ENCODE measurements at places on chromosomes 2 and 18.

DNA sequence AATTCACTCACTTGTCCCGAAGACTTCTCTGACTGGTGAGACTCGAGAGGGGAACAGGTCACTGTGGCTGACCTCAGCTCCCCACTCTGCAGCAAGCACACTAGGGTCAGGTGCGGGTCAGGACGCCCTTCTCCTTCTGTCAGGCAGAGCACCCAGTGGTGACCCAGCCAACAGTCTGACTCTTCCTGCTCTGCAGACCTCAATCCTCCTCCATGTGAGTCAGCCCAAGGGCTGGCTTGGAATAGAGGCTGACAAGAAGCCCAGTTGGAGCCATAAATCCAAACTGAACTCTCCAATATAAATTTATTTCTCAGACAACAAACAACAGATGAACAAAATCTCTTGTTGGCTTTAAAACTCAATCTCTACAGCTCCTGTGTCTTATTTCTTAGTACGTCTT lies 253.1 kb downstream of the SH3BP4 start:
- no peak for DNase-seq

- DNase-seq, result no peak
These were observed 53.3 kb upstream of the TRIB2 start for GRCh38 chr2:12663306-12664037.

- no peak for DNase-seq
These were observed 31.0 kb upstream of the ZEB2 start for GRCh38 chr2:144550911-144551310.

DNA sequence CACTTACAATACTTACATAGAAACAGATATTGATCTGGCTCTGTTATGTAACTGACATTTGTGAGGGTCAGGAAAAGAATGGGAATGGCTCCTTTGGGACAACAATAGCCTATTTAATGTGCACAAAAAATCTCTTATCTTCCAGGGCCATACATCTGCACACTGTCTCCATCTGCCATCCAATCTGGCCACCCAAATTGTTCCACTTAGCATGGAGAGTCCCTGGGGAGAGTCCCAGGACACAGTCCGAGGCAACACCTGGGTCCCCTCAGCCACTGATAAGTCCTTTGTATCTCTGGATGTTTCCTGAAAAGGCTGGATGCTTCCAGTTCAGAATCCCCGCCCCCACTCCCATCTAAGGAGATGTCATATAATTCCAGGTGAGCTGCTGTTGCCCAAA lies 274.2 kb upstream of the NCKAP5 start:
- no peak for DNase-seq

DNA sequence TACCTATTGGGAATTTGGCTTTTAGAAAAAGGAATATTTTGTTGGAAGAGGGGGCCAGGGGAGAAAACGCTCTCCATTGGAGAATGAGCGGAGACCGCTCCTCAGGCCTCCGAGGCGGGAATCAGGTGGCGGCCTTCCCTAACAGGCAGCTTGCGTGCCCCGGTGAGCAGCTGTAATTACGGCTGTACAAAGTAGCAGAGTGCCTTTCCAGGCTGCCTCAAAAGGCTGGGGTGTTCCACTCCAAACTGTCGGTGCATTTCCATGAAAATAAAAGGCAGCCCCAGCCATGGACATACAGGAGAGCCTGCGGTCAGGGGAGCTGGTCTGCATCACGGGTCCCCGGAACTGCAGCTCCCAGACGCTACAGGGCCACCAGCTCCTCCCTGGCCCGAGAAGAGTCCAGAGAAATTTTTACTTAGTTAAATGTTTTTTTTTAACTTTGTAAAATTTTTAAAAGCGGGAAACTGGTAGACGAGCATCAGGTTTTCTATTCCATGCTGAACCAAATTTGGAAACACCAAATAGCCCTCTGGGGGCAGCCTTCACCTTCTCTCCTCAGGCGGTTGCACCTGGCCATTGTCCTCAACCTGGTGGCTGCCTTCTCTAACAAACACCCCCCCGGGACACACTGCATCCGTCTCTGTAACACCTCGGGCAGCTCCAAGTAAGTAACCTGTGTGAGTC lies 209.3 kb upstream of the SALL3 start:
- no peak for DNase-seq

- no peak for DNase-seq
These were observed 149.7 kb downstream of the HNMT start for GRCh38 chr2:138113871-138114525.

DNA sequence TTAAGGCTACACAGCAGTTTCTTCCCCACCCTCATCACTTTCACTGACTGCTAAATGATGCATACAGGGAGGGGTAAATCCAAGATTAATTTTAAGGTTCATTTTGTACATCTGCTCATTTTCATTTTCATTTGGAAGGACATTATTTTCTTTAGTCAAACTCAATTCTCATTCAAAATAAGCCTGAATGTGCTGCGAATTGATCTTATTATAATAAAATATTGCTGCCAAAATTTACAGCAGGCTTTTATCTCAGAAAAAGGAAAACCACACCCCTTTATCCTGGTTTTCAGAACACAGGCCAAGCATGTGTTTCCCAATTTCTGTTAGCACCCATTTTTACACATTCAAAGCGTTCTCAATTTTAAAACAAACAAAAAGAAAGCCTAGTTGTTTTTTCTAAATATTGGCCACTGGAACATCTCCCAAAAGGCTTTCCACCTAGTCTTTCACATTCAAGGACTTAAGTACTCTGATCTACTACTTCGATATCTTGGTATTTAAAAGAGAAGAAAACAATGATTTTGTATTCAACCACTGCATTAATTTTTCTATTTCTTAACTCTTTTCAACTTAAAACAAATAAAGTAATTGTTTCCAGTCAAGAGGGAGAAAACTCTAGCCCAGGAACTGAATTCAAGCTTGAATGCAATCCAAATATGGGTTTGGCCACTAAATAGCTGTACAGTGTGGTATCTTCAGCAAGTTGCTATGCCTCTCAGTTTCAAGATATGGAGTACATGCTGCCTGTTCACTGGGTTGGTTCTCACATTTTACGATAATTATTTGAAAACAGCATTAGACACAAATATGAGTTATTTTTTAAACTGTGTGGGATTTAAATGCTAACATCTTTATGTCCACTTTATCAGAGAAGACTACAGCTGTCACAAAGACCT lies 52.5 kb downstream of the CDH2 start:
- no peak for DNase-seq

DNA sequence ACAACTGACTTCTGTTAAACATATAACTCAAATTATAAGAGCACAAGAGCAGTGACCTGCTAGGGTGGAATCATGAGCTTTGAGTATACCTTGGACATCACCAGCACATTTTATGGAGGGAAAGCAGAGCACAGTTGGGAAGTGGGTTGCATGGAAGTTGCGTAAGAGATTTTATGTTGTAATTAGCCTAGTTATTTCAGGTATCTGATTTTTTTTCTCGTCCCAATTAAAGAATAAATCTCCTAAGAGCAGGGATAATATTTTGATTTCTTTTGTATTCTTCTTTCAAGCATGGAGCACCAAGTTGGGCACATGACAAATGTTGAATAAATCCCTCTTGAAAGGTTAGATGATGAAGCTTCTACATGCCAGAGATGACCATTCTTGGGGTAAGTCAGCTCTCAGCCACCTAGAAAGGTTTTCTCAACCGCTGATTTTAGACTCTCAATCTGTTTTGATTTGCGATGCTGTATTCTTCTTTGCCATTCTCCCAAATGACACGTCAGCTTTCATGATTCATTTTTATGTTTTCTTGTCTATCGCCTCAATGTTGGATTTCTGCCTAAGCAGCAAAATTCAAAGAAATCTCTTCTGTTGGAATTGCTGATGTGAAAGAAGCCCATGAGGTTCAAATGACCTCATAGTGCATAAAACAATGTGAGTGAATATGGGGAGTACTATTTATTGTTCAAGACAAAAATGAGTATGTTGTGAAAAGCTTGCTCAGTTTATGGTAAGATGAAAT lies 15.3 kb upstream of the FN1 start:
- DNase-seq, result no peak

DNA sequence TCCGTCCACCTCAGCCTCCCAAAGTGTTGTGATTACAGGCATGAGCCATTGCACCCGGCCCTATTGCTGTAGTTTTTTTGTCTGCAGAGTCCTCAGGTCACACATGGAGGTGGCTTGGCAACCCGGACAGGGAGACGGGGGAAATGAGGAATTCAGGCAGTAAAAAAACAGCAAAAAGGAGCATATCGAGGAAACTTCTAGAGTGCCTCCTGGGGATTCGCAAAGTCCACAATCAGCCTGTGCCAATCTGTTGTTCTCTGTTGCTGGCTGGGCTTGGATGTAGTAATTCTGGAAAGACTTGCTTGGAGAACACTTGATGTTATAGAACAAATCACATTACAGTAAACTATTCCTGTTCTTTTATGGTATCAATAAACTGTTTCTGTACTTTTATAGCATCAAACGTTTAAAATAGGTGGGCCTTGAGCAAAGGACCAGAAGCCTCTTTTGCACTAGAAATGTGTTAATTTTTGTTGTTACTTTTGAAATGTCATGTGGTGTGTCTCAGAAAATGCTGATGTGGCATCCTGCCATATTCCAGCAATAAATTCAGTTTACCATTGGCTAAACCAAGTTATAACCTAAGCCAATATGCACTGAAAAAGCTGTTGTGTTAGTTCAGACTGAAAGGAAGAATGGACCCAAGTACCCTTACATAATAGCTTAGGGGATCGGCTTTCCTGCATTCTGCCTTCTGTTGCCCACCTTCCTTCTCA lies 14.4 kb downstream of the ELAC1 start:
- DNase-seq, result no peak

DNA sequence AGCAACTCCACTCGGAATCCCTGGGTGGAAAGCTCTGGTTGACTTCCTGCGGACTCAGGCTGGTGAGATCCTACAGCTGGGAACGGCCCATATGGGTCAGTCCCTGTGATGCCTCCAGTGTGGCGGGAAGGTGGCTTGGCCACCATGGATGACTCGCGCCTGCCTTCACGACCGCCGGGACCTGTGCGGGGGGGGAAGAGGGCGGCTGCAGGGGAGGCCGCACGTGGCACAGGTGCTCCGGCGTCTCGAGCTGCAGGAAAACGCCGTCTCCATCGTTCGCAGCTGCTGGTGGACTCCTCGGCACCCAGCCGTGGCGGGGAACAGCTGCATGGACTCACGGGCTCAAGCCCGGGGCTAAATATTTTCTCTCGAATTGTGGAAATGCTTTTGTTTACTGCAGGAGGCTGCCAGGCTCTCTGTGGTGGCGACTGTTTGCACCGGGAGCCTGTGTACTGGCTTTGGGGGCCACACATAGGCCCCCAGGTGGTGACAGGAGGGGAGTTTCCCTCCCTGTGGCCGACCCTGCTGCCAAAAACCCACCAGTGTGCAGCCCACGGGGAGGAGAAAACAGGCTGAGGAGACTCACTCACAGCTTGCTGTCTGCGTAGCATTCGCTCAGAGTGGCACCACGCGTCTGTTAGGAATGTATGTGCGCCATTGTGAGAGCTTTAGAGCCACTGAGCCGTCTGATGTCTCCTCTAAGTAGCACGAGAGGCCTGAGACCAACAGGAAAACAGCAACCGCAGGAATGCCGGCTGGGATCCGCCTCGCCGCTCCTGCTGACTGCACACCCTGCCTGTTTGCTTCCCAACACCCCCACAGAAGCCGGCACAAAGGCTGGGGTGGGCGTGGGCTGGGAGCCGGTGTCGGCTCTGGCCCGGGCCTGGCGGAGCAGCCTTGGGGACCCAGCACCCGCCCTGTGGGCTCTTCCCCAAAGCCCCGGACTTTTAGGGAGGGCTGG lies 89.2 kb downstream of the NFATC1 start:
- DNase-seq, result peak; percentile 90

DNA sequence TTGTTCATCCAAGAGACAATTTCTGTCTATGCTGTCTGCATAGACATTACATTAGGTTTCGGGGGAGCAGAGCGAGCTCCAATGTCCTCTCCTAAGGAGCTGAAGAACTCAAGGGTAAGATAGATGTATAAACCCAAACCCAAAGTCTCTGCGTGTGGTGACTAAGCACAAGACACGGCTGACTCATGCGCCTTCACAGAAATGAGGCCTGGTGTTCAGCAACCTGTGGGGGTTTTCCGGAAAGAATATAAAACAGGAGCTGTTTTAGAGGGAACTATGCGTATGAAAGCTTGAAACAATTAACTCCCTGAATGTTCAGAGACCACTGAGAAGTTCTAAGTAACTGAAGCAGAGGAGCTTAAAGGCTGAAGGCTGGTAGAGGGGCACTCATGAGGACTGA lies 154.7 kb downstream of the SOX11 start:
- DNase-seq, result peak; percentile 85

DNA sequence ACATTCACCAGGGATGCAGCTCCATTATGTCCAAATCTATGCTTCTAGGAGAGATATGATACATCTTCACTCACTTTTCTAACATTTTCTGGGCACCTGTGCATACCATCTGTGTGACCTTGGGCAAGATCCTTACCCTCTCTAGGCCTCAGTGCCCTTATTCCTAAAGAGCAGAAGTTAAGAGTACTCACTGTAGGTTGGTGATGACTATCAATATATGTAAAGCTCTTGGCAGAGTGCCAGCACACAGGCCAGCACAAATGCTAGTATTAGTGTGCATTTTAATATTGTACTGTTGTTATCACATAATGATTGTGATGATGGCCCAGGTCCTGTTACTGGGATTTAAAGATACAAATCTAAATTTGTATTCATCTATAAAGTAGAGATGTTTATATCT lies 199.2 kb downstream of the RAD51AP2 start:
- no peak for DNase-seq

DNA sequence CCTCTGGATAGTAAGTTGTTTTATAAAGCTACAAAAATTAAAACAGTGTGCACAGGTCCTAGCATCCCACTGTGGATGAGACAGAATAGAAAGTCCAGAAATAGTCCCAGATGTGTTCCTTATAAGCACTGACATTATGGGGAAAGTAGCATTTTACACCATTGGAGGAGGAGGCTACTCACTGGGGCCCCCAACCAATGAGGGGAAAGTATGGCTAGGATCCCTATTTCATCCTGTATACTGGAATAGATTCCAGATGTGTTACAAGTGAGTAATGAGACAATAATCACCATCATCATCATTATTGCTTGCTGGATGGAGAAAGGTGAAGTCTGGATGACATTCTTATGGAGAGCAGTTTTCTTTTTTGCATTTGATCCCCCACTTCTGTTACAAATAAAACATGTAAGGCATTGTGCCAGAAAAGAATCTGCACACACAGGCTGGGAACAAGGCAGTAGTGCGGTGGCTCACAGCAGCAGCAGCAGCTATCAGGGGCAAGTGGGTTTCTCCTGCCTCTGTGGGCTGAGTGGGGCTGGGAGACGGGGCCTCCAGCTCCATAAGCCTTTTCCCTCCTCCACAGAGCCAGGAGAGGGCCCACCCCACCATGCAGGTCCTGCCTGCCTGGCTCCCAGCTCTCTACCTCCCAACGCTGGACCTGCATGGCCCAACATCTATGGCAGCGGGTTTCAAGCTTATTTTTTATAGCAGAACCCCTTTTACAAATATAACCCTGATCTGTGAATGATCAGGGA lies 5.0 kb downstream of the ARID5A start:
- DNase-seq, result peak; percentile 90

GRCh38 chr18:9910661-9911060 lies 3.2 kb upstream of the VAPA start:
- DNase-seq, result no peak

Data from fibroblast of skin of left biceps (primary cell).